ENCODE measurements at places on chromosomes 13 and 19.

GRCh38 chr13:30593001-30593400, 24.7 kb upstream of the USPL1 start:
- no peak for DNase-seq

GRCh38 chr13:33236021-33236420, 49.5 kb downstream of the STARD13 start:
- no peak for DNase-seq

- peak; percentile 89 for DNase-seq
Observed at GRCh38 chr19:13846557-13847406, 30.2 kb upstream of the NANOS3 start.

DNA sequence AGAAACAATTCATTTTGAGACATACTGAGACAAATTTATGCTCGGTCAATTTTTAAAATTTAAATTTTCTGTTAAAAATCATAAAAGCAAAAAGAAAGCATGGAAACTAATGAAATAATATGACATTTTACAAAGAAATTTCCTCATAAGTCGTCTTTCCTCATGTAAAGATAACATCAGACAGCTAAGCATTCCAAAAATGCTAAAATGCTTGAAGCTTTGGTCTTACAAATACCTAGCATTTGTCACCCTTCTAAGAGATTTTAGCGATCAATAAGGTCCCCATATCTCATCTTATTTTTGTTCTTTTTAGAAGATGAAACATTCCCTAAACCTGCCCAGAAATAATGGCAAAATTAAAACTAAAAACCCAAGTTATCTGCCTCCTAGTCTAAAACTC, 68.5 kb upstream of the FREM2 start:
- DNase-seq, result no peak

GRCh38 chr13:79462895-79463294, 18.1 kb upstream of the NDFIP2 start:
- no peak for DNase-seq

DNA sequence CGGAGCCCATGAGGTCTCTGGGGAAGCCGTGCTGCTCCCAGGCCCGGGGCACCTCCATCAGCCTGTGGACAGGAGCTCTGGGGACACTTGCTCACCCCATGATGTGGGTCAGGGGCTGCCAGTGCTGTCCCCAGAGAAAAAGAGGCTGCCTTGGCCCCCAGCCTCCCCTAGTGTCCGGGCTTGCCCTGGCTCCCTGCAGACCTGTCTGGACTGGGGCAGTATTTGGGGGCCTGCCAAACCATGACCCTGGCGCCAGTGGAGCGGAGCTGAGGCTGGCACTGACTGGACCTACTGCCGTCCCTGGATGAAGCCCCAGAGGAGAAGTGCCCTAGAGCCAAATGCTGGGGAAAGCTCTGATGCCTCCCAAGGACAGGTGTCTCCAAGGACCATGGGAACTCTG, 30.4 kb downstream of the ELAVL1 start:
- DNase-seq, result no peak

DNA sequence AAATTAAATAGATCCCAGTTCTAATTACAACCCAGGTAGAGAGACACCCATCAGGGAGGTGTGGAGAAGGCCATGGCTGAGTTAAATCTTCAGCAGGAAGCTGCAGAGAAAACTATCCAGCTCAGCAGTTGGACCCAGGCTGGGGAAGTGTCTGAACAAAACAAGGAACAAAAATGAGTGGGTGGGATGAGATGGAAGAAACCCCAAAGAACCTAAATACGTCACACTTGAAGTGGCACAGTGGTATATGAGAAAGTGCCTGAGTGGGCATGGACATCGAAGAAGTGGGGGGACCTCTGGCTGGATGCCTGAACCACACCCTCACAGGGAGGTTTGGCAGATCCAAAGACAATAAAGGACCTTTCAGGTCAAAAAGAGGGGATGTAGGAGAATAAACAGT, 3.5 kb upstream of the EPHX3 start:
- no peak for DNase-seq
